ENCODE measurements at places on chromosomes 3 and 15. TPM values are rescaled to one million over a fixed set of nuclear protein-coding genes. Genes with fewer than 3 reads are reported as not detected.

Gene GPR160
- total RNA-seq: 4.3 TPM

Gene KBTBD8
- 4.9 TPM for total RNA-seq

Gene P2RY1
- not detected for total RNA-seq

Gene SLITRK3
- total RNA-seq: not detected

Gene OR5K2
- total RNA-seq: not detected

- DNase-seq: no peak
Measured at GRCh38 chr3:102449341-102449740, 14.5 kb downstream of the ZPLD1 start.

DNA sequence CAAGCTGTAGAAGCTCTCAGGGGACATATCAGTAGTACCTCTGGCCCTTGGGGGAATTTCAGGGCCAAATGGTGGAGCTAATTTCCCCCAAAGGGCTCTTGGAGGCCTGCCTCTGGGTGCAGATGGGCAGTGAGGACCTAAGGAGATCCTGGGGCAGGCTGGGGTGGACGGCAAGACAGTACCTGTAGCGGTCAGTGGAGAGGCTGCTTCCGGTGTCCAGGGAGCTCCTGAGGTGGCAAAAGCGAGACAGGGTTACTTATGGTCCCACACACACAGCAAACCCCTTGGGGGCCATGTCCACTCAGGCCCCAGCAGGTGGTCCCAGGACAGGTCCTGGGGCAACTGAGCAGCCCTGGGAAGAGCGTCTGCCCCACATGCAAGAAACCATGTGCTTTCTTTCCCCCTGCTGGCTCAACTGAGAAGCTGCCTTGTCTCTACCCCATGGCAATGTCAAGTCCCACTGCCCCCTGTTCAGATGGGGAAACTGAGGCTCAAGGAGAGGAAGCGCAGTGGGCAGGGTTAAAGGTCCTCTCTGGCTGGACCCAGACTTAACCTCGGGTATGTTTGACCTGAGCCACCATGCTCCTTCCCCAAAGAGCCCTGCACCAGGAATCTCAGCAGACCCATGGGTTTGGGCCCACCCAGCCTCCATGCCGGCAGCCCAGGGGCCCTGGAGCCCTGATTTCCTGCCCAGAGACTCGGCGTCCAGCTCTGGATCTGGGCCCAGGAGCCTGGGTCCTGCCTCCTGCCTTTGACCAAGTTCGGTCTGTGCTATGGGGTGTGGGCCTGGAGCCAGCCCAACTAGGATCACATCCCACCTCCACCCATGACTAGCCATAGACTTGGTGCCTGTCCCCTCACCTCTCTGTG, 25.7 kb downstream of the IQSEC1 start:
- DNase-seq: no peak

- DNase-seq: no peak
Measured at GRCh38 chr3:71095511-71096291, 487.8 kb downstream of the FOXP1 start.

DNA sequence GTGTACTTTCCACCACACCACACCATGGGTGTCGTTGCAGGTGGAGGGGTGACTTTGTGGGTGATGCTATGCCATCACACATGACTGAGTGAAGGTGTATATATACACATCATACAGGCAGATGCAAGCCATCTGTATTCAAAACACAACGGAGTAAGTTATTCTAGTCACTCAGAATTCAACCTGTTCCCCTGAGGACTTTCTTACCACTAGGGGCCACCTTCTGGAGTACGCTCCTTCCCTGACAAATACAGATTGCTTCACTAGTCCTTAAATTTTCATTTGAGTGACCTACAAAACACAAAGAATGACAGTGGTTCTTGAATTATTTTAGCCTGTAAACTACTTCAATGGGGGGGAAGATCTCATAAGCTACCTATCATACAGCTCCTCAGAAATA, 52.8 kb upstream of the NTRK3 start:
- no peak for DNase-seq

GRCh38 chr3:41117398-41117870, 81.9 kb upstream of the CTNNB1 start:
- peak; percentile 50 for DNase-seq

DNA sequence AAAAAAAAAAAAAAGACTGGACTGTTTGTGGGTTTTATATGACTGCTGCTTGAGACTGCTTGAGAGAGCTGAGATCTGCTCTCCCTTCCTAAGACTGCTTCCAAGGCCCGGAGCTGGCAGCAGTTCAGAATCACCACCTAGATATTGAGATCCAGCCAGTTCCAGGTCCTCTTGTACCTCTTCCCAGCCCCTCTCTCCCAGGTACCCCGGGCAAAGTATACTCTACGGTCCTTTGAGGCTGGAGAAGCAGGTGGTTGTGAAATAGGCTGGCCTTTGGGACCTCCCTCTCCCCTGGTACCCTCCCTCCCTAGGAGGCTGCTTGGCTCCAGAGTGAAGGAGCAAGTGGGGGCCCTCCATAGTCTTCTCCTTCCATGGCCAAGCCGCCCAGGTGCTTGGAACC, 12.6 kb upstream of the BAHD1 start:
- no peak for DNase-seq

DNA sequence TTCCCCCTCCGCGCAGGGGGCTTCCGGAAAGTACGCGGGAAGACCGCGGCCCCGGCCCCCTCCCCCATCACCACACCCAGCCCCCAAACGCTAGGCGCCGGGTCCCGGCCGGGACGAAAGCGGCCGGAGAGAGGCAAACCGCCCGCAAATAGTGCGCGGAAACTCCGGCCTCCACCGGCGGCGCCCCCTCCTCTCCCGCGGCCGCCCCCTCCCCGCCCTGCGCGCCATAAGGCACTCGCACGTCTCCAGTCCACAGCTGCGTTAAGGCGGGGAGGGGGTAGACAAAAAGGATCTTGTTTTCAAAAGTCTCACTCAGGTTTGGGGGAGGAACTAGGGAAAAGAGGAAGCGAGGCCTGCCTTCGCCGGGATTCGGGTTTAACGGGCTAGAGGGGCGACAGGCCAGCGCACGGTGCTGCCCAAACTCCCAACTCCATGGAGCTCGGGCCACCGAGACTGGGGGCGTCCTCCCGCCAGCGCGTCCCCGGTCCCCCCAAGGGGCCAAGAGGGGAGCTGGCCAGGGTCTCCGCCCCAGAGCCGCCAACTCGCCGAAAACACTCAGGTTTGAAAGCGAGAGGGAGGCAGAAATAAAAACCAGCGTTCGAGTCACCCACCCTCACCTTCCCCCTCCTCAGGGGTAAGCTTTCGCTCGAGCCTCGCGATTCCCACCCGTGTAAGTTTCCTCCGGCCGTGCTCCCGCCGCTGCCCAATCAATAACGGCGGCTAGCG, 1.8 kb downstream of the ANP32A start:
- peak; percentile 49 for DNase-seq

GRCh38 chr3:170179432-170179831, 2.1 kb downstream of the PHC3 start:
- DNase-seq: no peak

GRCh38 chr3:284322-284721, 87.8 kb downstream of the CHL1 start:
- no peak for DNase-seq
